ENCODE measurements at places on chromosomes 7 and 10. TPM values are rescaled to one million over a fixed set of nuclear protein-coding genes. Genes with fewer than 3 reads are reported as not detected.

The EPHA1 gene
- total RNA-seq: 70.0 TPM

The NUPR2 gene
- not detected for total RNA-seq

The SAMD9L gene
- total RNA-seq: not detected

The ASIC3 gene
- total RNA-seq: 3.0 TPM

The CPA4 gene
- 0.32 TPM for total RNA-seq

The VAX1 gene
- total RNA-seq: 3.5 TPM

The MSMB gene
- 2.9 TPM for total RNA-seq

The CSTF2T gene
- 32.9 TPM for total RNA-seq

The TRAPPC14 gene
- 27.7 TPM for total RNA-seq

The SYCE1 gene
- not detected for total RNA-seq

The SDHAF3 gene
- total RNA-seq: 22.4 TPM

The MARVELD1 gene
- 47.2 TPM for total RNA-seq

The GRM3 gene
- 0.29 TPM for total RNA-seq

The HMX2 gene
- not detected for total RNA-seq

The PRLHR gene
- total RNA-seq: not detected

The ADAM12 gene
- 0.52 TPM for total RNA-seq

The INPP5F gene
- total RNA-seq: 75.6 TPM
